ENCODE measurements at places on chromosomes 16 and 17.

DNA sequence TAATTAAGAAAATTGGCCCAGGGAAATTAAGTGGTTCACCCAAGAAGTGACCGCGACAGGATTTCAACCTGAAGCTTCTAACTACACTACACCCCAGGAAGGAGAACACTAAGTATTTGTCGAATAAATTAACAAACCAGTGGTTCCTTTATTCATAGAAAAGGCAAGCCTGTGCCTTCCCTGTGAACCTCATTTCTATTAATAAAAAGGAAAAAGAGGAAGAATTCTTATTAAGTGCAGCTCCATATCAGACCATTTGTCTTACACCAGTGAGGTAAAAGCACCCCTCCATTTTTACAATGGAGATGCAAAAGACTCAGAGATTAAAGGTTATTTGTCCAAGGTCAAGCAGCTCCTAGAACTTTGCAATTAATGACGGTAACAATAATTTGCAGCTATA is 1.7 kb downstream of the COPS3 start:
- no peak for DNase-seq

DNA sequence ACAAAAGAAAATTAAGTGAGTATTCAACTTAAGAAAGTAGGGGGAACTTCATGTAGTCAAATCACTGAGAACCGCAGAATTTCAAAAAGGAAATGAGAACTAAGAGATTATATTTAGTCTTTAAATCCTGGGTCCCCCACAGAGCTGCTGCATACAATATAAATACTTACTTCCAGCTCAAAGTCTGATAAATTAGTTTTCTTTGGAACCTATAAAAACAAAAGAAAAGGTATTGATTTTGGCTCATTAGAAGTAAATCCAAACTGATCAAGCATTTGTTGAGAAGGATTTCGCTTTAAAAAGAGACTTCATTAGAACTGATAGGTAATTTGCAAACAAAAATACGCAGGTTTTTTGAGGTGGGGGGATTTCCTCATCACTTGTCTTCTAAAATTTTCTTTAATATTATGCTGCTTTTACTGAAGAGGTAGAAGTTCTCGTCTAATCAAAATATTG is 21.9 kb downstream of the PARN start:
- DNase-seq, result no peak

- DNase-seq, result no peak
Observed at GRCh38 chr17:83201206-83202001, 122.0 kb downstream of the METRNL start.

GRCh38 chr17:77308861-77309726 is 168.3 kb downstream of the SEC14L1 start:
- DNase-seq, result no peak

- no peak for DNase-seq
Observed at GRCh38 chr16:81740169-81740568, 38.9 kb upstream of the PLCG2 start.

GRCh38 chr17:50805486-50805885 is 29.9 kb upstream of the WFIKKN2 start:
- no peak for DNase-seq

- DNase-seq, result no peak
Observed at GRCh38 chr17:61338000-61338798, 61.4 kb upstream of the TBX2 start.

DNA sequence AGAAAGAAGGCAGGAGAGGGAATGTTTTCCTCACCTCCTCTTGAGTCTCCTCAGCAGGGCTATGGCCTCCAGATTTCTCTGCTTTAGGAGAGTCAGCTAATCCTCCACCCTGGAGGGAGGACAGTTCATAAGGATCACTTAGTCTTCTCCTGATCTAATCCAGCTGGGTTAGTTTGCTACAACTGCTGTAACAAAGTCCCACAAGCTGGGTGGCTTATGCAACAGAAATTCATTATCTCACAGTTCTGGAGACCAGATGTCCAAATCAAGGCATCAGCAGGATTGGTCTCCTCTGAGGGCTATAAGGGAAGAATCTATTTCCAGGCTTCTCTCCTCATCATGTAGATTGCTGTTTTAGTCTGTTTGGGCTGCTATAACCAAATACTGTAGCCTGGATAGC is 40.6 kb upstream of the XYLT1 start:
- no peak for DNase-seq

DNA sequence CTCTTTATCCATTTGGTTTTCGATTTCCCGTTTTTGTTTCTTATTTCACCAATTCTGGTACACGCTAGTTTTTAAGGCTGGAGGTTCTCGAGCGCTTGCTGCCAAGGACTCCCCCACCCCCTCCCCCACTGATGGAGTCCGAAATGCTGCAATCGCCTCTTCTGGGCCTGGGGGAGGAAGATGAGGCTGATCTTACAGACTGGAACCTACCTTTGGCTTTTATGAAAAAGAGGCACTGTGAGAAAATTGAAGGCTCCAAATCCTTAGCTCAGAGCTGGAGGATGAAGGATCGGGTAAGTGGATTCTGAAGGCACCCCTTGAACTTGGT is 825 bp downstream of the RPTOR start:
- no peak for DNase-seq

DNA sequence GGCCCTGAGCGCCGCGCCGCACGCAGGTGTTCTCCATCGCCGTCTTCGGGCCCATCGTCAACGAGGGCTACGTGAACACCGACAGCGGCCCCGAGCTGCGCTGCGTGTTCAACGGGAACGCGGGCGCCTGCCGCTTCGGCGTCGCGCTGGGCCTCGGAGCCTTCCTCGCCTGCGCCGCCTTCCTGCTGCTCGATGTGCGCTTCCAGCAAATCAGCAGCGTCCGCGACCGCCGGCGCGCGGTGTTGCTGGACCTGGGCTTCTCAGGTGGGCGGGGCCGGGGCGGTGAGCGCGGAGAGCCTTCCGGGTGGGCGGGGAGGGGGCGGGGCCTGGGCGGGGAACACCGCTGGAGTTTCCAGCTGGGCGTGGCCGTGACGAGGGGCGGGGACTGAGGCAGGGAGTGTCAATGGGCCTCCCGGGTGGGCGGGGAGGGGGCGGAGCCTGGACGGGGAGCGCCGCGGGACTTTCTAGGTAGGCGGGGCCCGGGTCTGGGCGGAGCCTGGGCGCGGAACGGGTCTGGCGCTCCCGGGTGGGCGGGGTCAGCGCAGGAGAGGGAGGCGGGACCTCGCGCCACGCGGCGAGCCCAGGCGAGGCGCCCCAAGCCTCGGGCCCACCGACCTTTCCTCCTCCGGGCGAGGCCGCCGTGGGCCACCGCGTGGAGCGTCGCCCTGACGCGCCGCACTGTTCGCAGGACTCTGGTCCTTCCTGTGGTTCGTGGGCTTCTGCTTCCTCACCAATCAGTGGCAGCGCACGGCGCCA is 2.4 kb downstream of the SYNGR3 start:
- DNase-seq, result no peak

- DNase-seq, result peak; percentile 44
Observed at GRCh38 chr17:57468932-57469775, 212.8 kb downstream of the MSI2 start.

DNA sequence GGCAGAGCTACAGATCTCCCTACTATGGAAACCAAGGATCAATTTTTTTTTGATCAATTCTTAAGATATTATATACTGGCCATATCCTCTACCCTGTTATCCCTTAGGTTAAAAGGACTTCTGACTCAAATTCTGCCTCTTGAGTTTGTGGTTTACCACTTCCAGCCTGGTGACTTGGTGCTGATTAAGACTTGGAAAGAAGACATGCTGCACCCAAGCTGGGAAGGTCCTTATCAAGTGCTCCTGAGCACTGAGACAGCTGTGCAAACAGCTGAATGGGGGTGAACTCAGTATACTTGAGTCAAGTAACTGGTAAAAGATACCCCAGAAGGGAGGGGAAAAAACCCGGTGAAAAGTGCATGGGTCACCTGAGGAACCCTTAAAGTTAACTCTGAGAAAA is 20.5 kb upstream of the SPACA3 start:
- no peak for DNase-seq

GRCh38 chr17:61464130-61464842 is 12.1 kb downstream of the TBX4 start:
- no peak for DNase-seq

- no peak for DNase-seq
Observed at GRCh38 chr17:19346351-19347255, 15.9 kb downstream of the B9D1 start.

GRCh38 chr17:21177401-21177800 is 36.6 kb downstream of the TMEM11 start:
- no peak for DNase-seq

DNA sequence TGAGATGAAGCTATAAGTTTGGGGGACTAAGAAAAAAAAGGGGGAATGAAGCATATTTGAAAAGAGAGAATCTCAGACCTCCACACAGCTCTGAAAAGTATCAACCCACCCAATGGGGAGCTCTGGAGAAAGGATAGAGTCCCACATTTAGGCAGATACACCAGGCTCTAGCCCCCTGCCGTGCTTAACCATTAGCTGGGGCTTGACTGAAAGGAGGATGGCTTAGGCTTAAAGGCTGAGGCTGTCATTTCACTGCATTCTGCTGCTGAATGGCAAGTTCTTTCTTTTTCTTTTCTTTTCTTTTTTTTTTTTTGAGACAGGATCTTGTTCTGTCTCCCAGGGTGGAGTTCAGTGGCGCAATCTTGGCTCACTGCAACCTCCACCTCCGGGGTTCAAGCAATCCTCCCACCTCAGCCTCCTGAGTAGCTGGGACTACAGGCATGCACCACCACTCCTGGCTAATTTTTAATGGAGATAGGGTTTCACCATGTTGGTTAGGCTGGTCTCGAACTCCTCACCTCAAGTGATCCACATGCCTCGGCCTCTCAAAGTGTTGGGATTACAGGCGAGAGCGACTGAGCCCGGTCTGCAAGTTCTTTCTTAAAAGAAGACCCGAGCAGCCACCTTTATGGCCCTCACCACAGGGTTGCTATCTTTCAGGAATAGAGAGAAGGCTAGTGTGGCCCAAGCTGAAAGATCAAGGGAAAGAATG is 9.0 kb upstream of the MMP2 start:
- no peak for DNase-seq

GRCh38 chr16:22189473-22190080 is 16.5 kb upstream of the EEF2K start:
- DNase-seq, result no peak

DNA sequence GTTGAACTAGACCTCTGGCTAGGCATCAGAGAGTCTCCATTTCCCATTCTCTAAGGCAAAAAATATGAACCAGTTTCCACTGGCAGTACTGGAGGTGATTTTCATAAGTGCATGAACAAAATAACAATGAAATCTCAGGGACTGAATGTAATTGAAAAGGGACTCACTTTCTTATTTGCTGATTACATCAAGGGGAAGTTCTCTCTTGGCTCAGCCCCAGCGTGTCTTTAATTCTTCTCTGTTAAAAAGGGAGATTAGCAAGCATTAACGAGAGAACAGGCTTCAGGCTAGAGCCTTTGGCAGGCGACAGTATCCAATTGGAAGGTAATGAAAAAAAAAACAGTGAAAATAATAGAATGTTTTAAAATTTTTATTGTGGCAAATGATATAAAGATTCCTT is 34.0 kb upstream of the ADAMTS18 start:
- no peak for DNase-seq

DNA sequence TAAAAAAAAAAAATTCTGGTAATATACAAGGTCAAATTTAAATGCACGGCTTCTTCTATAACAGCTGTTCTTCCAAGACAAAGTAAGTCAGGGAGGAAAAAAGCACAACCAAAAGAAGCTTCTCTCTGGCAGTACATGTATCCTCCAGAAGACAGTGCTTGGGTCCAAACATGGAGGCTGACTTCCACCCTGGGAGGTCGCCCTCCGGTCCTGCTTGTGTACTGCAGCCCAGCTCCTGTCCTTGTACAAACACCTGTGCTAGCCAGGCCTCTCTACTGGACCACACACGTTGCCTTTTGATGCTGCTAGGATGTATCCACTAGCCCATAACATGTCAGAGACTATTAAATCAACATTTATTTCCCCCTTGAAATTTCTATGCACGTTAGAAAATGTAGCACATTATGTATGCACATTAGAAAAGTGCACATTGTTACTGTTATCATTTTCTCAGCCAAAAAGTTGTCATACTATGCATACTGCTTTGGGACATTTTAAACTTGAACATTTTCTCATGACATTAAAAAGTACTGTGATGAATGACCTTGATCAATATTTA is 21.9 kb downstream of the TEKT3 start:
- no peak for DNase-seq

- DNase-seq, result no peak
Observed at GRCh38 chr17:19301973-19302372, 60.5 kb downstream of the B9D1 start.

DNA sequence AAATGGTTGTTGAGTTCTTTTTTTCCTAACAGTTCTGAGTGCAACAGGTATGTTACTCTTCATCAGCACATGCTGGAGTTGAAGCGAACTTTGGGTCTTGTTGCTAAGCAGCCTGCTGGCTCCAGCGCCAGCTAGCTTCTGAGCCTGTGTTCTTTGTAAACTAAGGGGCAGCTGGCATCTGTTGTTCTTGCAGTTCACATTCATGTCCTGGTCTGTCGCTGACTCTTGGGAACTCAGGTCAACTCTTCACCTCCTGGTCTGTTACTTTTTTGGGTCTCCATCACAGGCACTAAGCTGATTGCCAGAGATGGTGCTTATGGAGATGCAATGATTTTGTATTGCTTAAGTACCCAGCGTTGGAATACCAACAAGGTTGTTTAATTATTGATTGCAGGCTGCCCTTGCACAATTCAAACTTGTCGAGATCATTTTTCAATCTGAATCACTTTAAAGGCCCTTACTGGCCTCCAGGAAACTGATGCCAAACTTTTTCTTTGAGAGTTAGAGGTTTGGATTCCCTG is 40.9 kb downstream of the USP10 start:
- no peak for DNase-seq

DNA sequence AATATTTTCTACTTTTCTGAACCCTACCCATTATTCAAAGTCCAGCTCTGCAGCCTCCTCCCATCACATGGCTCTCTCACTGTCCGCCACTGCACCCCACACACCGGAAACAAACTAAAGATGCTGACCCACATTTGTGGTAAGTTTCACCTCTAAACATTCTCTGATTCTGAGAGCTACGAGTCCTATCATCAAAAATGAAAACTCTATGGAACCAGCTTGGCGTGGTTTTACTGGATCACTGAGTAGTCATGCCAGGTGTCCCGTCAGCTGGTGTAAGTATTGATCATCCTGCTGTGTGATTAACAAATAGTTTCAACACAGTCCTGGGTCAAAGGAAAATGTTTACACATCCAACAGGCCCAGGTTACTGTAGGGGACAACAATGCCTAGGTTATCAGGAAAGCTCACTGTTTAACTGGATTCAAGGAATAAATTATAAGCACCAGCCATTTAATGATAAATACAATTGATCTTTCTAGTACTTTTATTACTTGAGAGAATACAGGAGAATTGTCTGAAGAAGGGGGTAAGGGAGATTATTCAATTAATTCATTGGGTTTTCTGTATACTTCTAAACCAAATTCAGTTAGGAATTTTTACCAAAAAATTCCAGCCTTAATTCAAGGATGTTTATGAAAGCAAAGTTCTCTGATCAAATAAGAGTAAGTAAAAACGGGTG is 33.9 kb downstream of the CYTH1 start:
- DNase-seq, result no peak

Measured in NCI-H748 treated with DMSO at 0.1 percent for 48 hours (cell line).